ENCODE measurements at places on chromosomes 1 and 21.

GRCh38 chr1:90729504-90730242 lies 12.6 kb upstream of the BARHL2 start:
- no peak for DNase-seq

DNA sequence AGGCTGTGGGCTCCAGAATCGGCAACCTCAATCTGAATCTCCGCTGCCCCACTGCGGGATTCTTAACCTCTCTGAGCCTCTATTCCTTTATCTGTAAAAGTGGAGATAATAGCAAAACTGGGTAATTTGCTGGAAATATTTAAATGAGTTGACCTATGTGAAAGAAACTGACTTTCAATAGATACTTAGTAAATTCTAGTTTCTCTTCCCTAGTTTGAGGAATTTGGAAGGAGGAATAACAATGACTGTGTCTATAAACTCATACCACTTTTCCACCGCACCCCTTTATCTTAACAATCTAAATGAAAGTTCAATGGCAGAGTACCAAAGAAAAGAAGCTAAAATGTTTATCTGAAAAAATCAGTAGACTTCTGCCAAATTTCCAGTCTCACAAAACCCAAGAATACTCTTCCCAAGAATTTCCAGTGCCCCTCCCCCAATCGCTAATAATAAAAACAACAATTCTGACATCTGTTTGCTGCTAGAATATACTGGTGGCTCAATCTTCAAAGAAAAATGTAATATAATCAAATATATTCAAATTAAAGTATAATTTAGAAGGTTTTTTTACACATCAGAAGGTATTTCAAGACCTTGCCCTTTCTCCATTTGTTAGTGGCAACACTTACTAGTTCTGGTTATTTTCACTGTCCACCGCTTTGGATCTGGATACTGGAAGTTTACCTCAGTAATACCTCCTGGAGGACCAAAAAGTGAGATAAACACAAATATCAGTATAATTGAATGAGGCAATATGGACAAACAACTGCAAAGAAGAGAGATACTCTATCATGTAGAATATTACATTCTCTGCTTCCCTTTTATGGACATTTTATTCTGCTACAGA lies 171.2 kb downstream of the LTN1 start:
- DNase-seq, result no peak

GRCh38 chr1:73784026-73784425 lies 413.9 kb downstream of the LRRIQ3 start:
- no peak for DNase-seq

DNA sequence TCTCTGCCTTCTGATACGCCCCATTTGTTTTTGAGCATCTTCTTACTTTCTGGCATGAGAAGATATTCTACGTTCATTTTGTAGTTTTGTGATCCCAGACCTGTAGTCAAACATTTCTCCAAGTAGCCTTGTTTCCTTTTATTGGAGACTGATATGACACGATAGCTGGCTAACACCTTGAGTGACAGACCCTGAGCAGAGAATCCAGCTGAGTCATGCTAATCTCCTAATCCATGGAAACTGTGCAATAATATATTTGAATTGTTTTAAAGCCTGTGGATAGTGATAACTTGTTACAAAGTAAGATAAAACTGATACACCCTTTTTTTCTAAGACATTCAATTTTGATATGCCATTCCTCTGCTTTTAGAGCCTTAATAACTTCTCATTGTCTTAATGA lies 1.2 kb upstream of the IFI44L start:
- DNase-seq, result no peak

- no peak for DNase-seq
Measured at GRCh38 chr1:203644661-203645510, 18.3 kb downstream of the ATP2B4 start.

GRCh38 chr21:25528515-25528914 lies 78.8 kb downstream of the MRPL39 start:
- no peak for DNase-seq

DNA sequence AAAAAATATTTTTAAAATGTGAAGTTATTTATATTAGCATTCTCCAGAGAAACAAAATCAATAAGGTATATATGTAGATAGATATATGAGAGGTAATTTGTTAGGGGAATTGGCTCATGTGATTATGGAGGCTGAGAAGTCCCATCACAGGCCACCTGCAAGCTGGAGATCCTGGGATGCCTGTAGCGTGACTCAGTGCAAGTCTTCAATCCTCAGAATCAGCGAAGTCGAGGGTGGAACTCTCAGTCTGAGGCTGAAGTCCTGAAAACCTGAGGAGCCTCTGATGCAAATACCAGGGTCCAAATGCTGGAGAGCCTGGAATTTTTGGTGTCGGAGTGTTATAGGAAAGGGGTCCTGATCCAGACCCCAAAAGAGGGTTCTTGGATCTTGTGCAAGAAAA lies 658.5 kb downstream of the USP25 start:
- no peak for DNase-seq

DNA sequence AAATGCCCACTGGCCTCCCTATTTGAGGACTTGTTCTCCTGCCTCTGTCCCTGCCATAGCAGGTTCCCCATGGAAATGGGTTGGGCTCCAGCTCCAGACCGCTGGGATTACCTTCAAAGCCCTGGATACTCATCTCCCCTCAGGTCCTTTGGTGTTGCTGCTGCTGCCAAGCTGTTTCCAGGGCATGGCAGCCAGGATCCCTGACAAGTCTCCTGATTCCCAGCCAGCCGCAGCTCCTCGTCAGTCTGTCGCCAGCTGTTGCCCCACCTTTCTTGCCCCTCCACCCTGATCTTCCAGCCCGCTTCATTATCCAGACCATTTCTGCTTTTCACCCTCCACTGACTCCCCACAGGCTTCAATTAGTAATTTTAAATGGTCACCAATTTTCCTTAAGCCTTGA lies 68.3 kb upstream of the KCND3 start:
- no peak for DNase-seq

GRCh38 chr1:203597331-203598090 lies 29.1 kb upstream of the ATP2B4 start:
- no peak for DNase-seq

DNA sequence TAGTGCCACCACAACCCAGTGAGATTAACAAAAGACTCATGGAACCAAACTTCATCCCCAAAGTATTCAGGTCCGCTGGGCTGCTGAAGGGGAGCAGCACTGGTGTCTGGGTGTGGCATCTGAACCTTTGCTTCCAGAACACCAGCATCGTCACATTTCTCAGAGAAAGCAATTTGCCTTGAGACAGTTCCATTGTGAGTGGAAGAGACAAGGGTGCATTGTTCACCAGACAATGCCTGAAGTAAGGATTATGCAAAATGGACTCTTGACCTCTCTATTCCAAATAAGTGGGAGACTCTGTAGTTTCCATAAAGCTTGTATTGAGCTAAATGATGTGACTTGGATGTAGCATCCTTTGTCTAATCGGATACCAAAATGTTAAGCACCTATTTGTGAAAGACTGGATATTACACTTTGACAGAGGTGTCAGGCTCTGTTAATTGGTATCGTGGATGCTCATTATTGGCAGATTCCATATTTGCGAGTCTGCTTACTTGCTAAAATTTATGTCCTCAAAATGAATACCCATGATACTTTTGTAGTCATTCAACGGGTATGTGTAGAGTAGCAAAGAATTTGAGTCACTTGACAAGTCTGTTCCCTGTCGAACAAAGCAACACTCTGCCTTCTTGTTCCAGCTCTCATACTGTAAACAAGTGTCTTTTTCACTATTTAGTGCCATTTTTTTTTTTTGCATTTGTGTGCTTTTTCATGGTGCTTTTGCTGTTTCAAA lies 75.6 kb downstream of the MRPS6 start:
- DNase-seq, result no peak

DNA sequence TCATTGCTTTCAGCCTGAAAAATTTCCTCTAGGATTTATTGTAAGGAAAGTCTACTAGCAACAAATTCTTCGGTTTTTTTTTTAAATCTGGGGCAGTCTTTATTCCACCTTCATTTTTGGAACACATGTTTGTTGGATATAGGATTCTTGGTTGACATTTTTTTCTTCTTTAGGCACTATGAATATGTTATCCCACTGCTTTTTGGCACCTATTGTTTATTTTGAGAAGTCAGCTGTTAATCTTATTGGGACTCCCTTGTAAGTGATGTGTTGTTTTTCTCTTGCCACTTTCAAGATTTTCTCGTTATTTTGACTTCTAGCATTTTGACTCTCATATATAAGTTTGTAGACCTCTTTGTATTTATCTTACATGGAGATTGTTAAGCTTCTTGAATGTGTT lies 99.3 kb downstream of the NPHS2 start:
- DNase-seq, result no peak

- DNase-seq, result no peak
Measured at GRCh38 chr1:18447509-18448220, 33.1 kb upstream of the KLHDC7A start.

DNA sequence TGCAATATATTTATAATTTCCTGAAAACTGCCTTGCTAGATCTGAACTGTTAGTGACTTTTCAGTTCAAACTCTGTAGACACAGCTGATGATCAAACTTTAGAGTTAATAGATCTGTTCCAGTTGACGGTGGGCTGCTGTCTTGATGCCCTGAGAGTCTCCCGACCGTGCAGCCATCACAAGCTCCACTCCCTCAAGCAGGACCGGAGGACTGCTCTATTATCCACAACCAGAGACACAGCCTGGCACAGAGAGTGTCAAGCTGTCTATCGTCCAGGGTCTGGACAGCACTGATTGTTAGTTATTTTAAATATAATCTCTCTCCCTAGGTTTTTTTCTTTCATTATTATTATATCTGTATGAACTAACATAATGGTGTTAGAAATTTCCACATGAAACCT lies 8.0 kb downstream of the CHODL start:
- no peak for DNase-seq

- DNase-seq, result no peak
Measured at GRCh38 chr1:207745839-207746767, 5.8 kb upstream of the CD46 start.

DNA sequence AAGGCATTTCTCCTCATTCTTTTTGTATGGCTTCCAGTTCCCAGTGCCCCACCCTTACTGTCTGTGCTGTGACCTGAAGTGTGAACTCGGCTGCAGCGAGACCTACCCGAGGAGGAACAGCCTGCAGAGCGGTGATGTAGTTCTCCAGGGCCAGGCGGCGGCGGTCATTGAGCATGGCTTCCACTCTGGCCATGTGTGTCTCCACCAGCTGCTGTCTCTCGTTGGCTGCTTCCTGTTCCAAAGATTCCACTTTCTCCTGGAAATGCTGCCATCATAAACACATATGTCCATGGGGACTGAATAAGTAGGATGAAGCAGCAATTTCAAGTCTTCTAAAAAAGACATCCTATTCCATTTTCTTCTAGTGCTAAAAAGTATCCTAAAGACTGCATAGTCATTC lies 195.6 kb downstream of the APP start:
- DNase-seq, result no peak

DNA sequence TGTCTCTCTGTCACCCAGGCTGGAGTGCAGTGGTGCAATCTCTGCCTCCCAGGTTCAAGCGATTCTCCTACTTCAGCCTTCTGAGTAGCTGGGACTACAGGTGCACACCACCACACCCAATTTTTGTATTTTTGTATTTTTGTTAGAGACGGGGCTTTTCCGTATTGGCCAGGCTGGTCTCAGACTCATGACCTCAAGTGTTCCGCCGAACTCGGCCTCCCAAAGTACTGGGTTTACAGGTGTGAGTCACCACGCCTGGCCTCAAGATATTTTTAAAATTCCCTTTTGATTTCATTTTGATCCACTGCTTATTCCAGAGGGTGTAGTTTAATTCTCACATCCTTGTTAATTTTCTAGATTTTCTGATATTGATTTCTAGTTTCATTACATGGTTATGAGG lies 3.8 kb downstream of the IFI44L start:
- no peak for DNase-seq

- no peak for DNase-seq
Measured at GRCh38 chr1:52996653-52997052, 65.4 kb upstream of the PODN start.

- no peak for DNase-seq
Measured at GRCh38 chr1:69993810-69994209, 211.6 kb downstream of the LRRC40 start.

DNA sequence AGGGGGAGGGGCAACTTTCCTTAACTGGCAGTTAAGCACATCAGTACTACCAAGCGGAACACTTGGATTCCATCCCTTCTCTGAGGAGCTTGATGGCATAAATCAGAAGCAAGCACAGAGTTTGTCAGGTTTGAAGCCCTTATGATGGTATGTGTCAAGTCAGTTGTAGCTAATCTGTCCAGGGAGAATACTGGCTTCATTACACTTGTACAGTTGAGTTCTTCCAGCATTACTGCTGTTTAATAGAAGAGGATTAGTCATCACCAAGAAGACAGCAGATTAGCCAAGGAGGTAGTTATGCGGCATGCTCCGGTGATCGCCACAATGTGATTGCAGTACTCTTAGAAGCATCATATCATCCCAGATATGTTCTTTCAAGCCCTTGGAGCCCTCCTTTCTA lies 2.1 kb upstream of the TDRD5 start:
- no peak for DNase-seq

GRCh38 chr1:242629396-242629795 lies 104.9 kb upstream of the PLD5 start:
- DNase-seq, result no peak

- DNase-seq, result no peak
Measured at GRCh38 chr1:18351735-18352134, 129.0 kb upstream of the KLHDC7A start.

DNA sequence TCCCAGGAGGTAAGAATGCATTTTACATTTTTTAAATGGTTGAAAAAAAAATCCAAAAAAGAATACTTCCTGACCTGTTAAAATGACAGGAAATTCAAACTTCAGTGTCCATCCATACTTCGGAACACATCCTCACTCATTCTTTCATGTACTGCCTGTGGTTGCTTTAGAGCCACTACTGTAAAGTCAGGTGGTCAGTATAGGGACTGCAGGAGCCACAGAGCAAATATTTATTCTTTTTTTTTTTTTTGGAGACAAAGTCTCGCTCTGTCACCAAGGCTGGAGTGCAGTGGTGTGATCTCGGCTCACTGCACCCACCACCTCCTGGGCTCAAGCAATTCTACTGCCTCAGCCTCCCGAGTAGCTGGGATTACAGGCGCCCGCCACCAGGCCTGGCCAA lies 124.7 kb downstream of the CLIC6 start:
- DNase-seq, result no peak

DNA sequence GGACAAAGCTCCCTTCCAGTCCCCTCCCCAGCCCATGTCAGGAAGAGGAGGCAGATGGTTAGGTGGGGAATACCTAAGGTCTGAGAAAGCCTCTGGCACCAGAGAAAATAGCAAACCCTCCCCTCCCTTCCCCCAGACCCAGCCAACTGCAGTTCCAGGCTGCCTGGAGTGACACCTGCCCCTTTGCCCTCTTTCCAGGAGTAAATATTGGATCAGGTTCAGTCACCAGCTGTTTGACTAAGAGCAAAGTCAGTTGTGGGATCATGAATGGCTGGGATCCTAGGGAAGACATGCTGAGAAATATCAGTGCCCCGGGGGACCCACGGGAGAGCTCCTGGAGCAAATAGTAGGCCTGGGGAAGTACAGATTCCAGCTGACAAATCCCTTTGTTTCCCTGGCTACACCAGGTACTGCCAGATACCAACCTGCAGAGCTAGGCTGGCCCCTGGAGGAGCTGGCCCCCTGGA lies 12.2 kb upstream of the CDK18 start:
- DNase-seq, result no peak
